Putamen (tissue), 1 donor: ENCODE measurements at places on chromosomes 1 and 21.

GRCh38 chr1:58997637-58998036 lies 213.8 kb upstream of the JUN start:
- DNase-seq: no peak

GRCh38 chr1:152398812-152399698 lies 15.0 kb downstream of the CRNN start:
- no peak for DNase-seq

GRCh38 chr1:174584071-174584470 lies 136.3 kb downstream of the GPR52 start:
- DNase-seq: no peak

DNA sequence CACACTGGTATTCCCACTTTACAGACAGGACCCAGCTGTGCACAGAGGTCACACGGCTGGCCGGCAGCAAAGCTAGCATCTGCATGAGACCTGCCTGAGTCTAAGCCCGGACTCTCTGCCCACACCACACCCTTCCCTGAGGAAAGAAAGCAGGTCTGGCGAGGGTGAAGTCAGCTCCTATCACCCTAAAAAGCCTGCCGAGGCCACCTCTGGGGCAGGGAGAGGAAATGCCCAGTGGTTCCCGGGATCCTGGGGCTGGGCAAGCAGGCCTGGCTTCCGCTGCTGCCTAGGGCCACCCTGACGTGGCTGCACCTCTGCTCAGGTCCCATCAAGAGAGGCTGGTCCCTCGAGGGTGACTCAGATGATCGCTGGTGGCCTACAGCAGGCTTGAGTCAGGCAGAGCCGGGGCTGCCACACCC lies 42.2 kb downstream of the RAP1GAP start:
- DNase-seq: no peak

GRCh38 chr1:234920843-234921140 lies 207.8 kb downstream of the TOMM20 start:
- DNase-seq: no peak

- no peak for DNase-seq
Observed at GRCh38 chr1:56803561-56804156, 15.5 kb downstream of the FYB2 start.

DNA sequence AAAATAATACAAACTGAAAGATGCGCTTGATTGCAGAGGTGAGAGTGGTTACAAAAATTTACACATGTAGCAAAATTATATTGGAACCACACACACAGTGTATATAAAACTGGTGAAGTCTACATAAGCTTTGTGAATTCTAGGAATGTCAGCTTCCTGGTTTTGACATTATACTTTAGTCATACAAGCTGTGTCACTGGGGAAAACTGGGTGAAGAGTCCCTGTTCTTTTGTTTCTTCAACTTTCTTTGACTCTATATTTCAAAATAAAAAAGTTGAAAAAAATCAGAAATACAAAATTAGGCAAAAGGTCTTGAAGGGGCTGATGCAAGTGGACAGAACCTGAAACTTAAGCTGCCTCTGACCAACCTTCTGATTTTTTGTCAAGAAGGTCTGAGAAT lies 3.0 kb downstream of the C1QC start:
- DNase-seq: no peak

DNA sequence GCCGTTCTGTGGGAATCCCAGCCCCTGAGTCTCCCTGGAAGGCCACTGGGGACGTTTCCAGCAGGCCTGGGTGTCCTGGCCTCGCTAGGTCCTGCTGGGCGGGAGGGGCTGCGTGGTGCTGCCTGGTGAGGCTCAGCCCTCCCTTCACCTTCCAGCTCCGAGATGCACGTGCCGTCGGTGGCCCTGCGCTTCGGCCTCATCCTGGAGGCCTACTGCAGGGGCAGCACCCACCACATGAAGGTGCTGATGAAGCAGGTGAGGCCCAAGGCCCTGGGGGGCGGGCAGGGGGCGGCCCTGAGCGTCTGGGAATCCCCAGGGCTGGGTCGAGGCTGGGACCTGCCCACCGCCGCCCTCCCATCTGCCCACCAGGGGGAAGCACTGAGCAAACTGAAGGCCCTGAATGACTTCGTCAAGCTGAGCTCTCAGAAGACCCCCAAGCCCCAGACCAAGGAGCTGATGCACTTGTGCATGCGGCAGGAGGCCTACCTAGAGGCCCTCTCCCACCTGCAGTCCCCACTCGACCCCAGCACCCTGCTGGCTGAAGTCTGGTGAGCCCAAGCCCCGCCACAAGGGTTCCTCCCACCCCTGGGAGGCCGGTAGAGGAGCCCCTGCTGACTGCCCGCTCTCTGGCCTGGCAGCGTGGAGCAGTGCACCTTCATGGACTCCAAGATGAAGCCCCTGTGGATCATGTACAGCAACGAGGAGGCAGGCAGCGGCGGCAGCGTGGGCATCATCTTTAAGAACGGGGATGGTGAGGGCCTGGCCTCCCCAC lies 70.3 kb downstream of the PIK3CD start:
- no peak for DNase-seq

- DNase-seq: no peak
Observed at GRCh38 chr1:217164403-217164802, 441.2 kb upstream of the ESRRG start.

GRCh38 chr1:223189903-223190724 lies 47.1 kb upstream of the TLR5 start:
- DNase-seq: no peak

DNA sequence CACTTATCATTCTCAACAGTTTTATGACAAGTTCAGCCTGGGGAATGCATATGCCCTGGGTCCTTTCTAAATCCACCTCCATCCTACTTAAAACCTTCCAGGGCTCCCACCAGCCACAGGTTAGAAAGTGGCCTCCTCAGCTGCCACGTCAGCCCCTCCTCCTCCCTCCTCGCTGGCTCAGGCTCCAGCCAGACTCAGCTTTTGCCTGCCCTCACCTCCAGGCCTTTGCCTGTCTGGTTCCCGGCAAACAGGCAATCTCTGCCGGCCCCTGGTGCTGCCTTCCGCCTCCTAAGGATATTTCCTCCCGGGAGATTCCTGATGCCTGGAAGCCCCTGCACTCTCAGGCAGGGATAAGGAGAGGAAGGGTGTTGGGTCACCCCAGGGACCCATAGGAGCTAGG lies 9.5 kb downstream of the RHBG start:
- no peak for DNase-seq

GRCh38 chr21:44865561-44866280 lies 7.8 kb downstream of the PTTG1IP start:
- DNase-seq: no peak

DNA sequence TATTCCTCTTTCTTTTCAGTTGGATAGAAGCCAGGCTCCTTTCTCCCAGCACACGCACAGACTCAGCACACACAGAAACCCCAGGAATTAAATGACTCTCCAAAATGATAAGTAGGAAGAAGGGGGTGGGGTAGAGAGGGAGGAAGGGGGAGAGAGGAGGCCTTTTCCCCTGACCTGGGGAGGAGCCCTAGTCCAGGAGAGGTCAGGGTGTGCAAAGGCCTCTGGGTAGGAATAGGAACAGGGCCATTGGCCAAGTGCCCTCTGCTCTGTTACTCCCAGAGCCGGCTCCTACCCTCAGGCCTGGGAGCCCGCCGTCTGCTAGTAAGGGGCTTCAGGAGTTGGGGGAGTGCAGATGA lies 35.6 kb upstream of the PUM1 start:
- no peak for DNase-seq

- DNase-seq: no peak
Observed at GRCh38 chr1:239817276-239817675, 274.4 kb upstream of the FMN2 start.

GRCh38 chr21:43188181-43188580 lies 19.4 kb downstream of the CRYAA start:
- no peak for DNase-seq

- no peak for DNase-seq
Observed at GRCh38 chr1:38268226-38268625, 221.6 kb upstream of the POU3F1 start.

DNA sequence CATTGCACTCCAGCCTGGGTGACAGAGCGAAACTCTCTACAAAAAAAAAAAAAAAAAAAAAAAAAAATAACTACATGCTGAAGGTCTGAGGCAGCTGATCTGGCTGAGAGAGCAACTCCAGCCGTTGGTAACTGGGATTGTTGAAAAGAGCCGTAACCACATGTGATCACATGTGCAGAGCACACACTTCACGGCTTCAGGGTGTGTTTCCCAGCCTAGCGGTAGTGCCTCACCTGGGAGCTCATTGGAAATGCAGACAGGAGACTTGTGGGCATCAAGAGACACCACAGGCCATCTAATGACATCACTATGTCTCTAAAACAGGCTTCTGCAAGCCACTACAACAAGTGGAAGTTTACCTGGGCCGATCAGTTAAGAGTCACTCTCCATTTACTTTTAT lies 11.8 kb upstream of the OTUD7B start:
- no peak for DNase-seq

- peak; percentile 10 for DNase-seq
Observed at GRCh38 chr1:145690587-145691558, 16.3 kb downstream of the PDZK1 start.

- DNase-seq: no peak
Observed at GRCh38 chr1:55213151-55213884, 1.8 kb downstream of the USP24 start.

GRCh38 chr1:201719812-201720521 lies 109.0 kb upstream of the IPO9 start:
- peak; percentile 91 for DNase-seq

DNA sequence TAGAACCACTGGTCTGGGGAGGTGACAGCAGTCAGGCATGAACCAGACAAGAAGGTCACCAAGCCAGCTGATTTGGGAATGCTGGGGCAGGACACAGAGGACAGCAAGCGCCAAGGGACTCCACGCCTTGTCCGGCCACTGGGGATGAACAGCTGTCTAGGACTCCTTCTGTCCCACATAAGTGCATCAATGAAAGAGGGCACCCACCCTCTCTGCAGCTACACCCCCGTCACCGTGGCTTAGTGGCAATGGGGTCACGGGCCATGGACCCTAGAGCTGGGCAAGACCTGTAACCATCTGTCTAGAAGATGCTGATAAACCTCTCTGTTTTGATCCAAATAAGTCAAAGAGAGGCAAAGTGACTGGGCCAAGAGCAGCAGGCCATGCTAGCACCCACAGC lies 16.8 kb downstream of the UBE2G2 start:
- no peak for DNase-seq

- no peak for DNase-seq
Observed at GRCh38 chr1:225739542-225740107, 38.0 kb upstream of the SRP9 start.
